Left lung (tissue), 14 donors: ENCODE measurements at places on chromosomes 5 and 9. TPM values are rescaled to one million over a fixed set of nuclear protein-coding genes. Genes with fewer than 3 reads are reported as not detected.

Gene ACOT12
- not detected for total RNA-seq

Gene DUSP1
- total RNA-seq, result 203 TPM

Gene TAF11L5
- total RNA-seq, result not detected

Gene ABL1
- 63.5 TPM for total RNA-seq

Gene ABCA2
- 34.8 TPM for total RNA-seq

DNA sequence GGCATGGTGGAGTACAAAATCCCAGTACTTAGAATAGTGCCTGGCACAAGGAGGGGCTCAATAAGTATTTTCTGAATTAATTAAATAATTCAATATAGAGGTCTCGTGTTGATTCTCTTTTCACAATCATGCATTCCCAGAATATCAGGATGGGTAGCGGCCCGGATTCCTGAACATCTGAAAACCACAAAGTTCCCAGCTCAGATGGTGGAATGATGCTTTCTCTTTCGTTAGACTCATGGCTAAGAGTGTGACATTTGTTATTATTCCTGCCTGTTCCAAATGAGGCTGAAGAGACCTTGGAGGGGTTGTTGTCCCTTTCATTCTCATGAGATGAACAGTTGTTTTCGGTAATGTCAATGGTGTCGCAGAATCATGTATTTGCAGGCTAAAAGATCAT, 95.4 kb upstream of the LIFR start:
- no peak overlapping the region for H3K4me3 ChIP-seq
- H3K4me1 ChIP-seq, result no peaks in the 10 kb centered on the region
- H3K27me3 ChIP-seq, result no peaks in the 10 kb centered on the region
- no peaks in the 10 kb centered on the region for H3K36me3 ChIP-seq

- H3K36me3 ChIP-seq, result no peaks in the 10 kb centered on the region
- H3K4me1 ChIP-seq, result peaks cover 9% of the 10 kb centered on the region
- no peaks in the 10 kb centered on the region for H3K27me3 ChIP-seq
Observed at GRCh38 chr9:136751814-136752213, 3.5 kb upstream of the LCN6 start.

DNA sequence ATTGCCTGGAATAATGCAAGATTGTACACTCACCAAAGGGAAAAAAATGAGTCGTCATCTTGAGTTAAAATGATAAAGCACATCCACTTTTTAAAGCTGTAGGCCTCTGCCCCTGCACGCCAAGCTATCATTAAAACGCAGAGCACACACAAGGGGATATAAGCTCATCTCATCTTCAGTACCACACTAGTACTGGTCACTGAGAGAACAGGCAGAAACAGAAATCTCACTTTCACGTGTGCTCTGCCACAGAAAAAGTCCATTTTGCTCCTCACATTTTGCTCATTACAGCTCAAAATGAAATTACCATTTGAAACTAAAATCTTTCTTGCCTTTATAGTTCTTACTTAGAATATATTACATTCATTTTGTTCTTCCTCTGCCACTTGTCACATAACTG, 99.2 kb upstream of the SLC30A5 start:
- no peak overlapping the region for H3K4me3 ChIP-seq
- no peak overlapping the region for H3K27ac ChIP-seq
- no peaks in the 10 kb centered on the region for H3K27me3 ChIP-seq

DNA sequence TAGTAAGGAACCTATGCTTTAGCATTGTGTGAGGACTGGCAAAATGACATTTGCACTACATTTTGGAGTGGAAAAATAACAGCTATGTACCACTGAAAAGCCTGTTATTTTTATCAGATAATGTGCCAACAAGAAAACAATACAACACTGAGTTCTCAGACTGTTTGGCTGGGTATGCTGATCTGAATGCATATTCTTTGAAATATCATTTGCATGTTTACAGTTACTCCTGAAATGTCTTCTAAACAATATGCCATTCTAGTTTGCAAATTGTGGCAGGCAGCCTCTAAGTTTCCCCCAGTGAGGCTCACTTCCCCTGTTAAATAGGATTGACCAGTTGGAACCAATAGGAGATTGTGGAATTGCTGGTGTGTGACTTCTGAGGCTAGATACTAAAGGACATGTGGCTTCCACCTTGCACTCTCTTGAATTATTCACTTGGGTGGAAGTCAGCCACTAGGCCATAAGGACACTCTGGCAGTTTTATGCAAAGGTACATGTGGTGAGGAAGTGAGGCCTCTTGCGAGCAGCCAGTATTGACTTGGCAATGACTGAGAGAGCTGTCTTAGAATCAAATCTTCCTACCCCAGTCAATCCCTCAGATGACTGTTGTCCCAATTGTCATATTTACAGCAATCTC, 250.4 kb upstream of the PCSK5 start:
- H3K27ac ChIP-seq, result no peak overlapping the region
- no peaks in the 10 kb centered on the region for H3K36me3 ChIP-seq
- no peaks in the 10 kb centered on the region for H3K4me1 ChIP-seq
- no peak for DNase-seq
- no peak overlapping the region for H3K4me3 ChIP-seq

DNA sequence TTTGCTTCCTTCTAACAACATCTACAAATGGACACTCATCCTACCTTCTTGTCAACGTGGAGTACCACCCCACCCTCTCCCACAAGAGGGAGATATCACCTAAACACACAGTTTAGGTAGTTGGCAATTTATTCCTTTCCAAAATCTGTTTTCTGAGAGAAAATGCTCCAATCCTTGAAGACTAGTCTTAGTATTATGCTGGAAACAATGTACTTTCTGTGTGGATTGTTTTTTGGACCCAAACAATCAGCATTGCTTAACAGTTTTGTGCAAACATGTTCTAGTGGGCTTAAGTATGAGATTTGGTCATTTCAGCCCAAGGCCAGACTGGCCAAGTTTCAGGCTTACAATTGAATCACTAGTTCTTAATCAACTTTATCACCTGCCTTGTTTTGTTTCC, 359.1 kb downstream of the ARHGEF28 start:
- DNase-seq, result no peak
- H3K27ac ChIP-seq, result no peak overlapping the region
- H3K4me1 ChIP-seq, result no peaks in the 10 kb centered on the region
- no peaks in the 10 kb centered on the region for H3K27me3 ChIP-seq
- H3K36me3 ChIP-seq, result no peaks in the 10 kb centered on the region

- DNase-seq, result no peak
- no peaks in the 10 kb centered on the region for H3K27me3 ChIP-seq
- no peaks in the 10 kb centered on the region for H3K36me3 ChIP-seq
- H3K4me1 ChIP-seq, result no peaks in the 10 kb centered on the region
- H3K4me3 ChIP-seq, result peak overlapping the region; percentile 61
- peak overlapping the region; percentile 80 for H3K27ac ChIP-seq
Observed at GRCh38 chr9:106862110-106862820, 701 bp upstream of the ZNF462 start.
